ENCODE measurements at places on chromosomes 1 and 21.
A peak's percentile ranks its signal among the peaks of the same experiment; 100 is the strongest.

DNA sequence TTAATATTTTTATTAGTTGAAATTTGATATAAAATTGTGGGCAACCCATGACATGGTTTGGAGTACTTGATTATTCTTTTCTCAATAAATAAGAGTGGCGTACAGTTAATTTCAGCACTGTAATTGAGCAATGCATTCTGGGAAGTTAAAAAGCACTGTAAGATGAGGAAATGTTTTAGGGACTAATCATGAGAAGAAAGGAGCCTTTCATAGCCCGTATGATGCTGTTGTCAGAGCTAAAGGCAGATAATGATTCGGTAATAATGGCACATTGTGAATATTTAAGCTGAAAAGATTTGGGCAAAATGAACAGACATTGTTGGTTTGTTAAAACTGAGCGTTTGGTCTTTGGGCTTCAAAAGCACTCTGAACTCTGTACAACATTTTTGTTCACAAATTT is 139.3 kb downstream of the NFIA start:
- no peak for DNase-seq

- no peak for DNase-seq
These were observed 24.3 kb upstream of the BTG2 start for GRCh38 chr1:203281033-203281432.

- no peak for DNase-seq
These were observed 100.8 kb upstream of the DNAH14 start for GRCh38 chr1:224828691-224829090.

DNA sequence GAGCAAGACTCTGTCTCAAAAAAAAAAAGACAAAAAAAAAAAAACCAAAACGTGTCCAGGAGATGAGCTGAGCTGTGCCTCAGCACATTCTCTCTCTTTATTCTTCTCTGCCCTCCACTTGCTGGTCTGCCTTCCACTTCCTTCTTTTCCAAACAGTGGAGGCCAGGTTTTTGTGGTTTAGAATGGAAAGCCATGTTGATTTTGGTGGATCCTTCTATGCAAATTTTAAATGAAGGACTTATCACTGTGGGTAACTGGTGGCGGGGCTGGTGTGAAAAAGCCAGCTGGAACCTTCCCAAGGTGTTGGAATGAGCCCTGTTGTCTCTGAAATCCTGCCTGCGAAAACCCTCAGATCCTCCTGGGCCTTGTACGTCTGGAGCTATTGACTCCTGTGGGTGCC is 61.9 kb downstream of the PTPRU start:
- DNase-seq, result no peak

DNA sequence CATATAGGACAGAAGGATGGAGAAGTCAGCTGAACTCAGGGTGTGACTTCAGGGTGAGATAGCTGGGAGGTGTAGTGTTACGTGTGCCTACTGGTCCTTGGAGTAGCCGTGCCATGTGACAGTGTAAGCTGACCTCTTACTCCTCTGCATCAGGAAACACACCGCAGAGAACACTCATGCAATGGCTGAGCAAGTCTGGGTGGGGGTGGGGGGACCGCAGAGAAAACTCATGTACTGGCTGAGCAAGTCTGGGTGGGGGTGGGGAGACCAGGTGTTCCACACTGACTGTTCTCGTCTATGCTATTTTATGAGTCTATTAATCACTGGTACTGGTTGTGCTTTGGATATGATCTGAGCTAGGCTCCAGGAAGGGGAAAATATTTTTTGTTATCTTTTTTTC is 233.1 kb downstream of the PAPPA2 start:
- DNase-seq, result no peak

DNA sequence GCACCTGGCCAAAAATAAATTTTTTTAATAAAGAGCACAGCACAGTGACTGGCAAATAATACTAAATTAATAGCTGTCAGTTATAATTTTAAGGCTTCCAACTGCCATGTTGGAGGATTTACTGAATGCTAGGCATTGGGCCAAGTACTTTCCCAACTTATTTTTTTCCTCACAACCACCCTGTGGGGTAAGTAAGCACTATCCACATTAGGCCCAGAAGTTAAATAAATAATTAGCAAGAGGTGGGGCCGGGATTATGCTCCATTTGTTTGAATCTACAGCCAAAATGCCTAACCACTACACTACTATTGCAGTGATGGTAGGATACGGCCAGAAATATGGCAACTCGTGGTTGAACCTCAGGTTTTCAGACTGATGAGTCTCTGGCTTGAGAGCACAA is 4.6 kb upstream of the TRNAU1AP start:
- no peak for DNase-seq

DNA sequence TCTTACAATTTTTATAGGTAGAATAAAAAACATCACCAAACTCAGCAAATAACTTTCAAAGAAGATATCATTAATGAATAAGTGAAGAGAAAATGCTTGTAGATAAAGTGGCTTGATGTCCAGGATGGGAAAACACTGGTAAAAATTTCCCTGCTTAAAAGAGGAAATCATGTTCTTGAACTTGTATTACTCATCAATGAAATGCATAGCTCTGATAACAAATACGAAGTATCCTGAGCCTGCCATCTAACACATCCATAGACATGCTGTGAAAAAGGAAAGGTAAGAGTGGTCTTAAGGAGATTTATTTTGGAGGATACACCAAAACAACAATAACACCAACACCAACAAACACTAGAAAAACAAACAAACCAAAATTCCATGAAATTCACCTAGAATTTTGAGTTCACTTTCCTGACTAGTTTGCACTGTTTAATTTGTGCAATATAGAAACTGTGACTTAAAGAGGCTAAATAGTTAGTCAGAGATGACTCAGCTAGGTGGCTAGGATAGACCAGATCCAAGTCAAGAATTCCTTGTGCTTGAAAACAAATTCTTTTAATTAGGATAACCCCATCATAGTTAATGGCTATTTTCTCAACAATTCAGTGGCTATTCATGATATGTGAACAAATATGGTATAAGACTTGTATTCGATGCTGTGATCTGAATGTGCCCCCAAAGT is 179.8 kb upstream of the KCNK2 start:
- no peak for DNase-seq

DNA sequence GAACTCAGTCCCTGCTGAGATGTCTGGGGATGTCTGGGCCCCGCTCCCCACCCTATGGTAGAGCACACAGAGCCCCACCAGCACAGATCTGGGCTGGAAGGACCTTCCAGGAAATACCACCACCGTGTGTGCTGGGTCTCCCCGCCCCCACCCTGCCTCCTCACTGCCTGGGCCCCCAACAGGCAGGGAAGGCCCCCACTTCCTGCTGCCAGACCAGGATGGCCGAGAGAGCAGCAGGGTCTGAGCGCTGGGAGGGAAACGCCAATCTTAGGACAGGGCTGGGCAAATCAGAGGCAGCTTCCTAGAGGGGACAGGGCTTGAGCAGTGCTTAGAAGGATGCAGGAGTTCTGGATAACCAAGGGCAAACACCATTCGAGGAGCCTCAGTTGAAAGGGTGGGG is 11.9 kb downstream of the ADGRB2 start:
- no peak for DNase-seq

DNA sequence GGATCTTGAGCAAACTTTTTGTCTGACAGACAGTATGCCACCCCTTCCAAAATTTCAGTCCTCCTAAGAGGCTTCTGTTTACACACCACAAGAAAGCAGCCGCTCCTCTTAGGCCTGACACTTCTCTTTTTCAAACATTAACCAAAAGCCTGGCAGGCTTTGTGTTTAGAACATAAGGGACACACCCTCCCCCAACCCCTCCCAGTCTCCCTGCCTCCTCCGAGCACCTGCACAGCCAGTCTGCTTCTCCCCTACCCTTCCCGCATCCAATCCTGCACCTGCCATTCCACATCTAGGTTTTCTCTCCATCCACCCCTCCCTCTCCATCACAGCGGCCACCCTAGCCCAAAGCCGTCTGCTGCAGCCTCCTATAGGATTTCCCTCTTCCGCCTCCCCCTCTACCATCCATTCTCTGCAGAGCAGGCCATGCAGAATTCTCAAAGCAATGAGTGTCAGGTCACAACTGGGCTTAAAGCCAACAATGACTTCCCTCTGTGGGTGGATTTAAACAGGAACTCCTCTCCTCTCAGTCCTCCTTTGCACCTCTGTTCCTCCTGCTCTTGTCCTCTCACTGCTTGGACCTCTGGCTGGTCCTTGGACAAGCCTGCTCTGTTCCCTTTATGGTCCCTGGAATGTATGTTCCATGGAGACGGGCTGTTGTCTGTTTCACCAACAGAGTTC is 478.2 kb downstream of the NPHP4 start:
- DNase-seq, result no peak

DNA sequence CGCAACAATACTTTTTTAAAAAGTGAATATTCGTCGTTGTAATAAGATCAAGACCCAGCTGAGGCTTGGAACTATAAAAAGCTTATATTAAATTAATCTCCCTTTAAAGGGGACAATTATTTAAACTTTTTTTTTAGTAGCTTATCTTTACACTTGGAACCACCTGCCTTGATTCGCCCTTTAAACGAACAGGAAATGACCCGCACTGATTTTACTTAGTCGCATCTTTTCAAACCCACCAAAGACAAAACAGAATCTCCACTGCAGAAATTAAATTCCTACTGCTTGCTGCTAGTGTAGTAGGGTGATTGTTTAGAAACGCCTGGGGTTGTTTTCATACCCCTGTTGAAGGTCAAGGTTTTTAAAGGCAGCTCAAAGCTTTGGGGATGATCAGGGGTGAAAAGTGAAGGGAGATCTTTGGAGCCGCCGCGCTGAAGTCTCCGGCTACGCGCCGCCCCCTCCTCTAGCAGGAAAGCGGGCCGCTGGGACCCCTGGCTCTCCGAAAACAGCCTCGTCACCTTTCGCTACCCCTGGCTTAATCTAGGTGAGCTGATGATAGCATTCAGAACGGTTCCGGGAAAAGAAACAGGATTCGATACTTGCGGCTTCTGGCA is 163.4 kb downstream of the RUNX1 start:
- no peak for DNase-seq

DNA sequence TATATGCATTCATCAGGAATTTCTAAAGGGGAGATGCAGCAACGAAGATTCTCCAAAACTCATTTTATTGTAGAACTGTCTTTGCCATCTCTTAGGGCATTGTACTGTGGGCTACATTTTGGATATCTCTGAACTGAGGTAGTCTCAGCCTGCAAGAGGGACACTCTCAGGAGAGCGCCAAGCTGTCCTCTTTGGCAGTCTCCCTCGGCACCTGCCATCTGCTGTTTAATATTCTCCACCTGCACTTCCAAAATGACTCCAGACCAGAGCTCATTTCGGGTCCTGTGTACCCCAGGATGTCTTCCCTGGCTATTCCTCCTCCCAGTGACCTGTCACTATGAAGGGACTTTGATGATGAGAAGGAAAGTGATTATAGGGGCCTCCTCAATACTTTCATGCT is 356.3 kb upstream of the C1orf174 start:
- DNase-seq, result no peak

GRCh38 chr1:153357076-153357852 is 390 bp upstream of the S100A9 start:
- DNase-seq, result no peak

- DNase-seq, result no peak
These were observed 5.0 kb downstream of the PALMD start for GRCh38 chr1:99650773-99651437.

- DNase-seq, result peak; percentile 74
These were observed 34.4 kb upstream of the COP1 start for GRCh38 chr1:176241385-176242015.

DNA sequence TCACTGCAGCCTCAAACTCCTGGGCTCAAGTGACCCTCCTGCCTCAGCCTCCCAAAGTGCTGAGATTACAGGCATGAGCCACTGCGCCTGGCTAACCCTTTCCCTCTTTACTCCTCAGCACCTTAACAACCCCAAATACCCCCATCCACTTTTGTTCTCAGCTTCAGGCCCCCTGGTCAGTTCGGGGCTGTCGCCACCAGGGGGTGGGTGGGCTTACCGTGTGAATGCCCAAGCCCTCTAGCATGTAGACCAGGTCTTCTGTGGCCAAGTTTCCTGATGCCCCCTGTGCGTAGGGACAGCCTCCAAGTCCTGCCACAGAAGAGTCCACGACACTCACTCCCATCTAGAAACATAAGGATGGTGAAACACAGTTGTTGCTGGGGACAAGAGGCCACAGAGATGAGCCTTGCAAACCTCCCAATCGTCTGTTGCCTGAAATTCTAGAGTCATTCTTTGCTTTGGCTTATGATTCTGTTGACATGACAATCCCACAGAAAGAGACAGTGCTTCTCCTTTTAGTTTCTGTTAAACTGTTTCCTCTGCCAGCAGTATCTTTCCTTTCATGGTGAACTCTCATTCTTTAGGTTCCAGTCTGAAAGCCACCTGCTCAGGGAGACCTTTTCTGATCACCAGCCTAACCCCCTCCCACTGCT is 3.8 kb upstream of the GALE start:
- no peak for DNase-seq

- no peak for DNase-seq
These were observed 43.0 kb downstream of the UBE2U start for GRCh38 chr1:64246294-64246917.

DNA sequence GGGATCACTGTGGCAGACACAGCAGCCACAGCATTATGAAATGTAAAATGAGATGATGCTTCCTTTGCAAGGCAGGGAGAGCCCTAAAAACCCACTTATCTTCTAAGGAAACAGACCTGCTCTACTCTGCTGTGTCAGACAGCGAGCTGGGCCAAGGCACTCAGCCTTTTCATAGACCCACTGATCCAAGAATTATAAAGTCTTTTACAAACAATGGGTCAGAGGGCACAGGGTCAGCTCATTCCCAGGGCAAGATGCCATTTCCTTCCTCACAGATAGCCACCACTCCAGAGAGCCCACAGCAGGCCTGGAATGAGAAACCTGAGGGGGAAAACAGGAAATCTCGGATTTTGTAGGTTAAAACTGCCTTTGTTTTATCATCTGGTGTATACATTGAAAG is 42.9 kb downstream of the CASQ2 start:
- DNase-seq, result no peak

GRCh38 chr1:79037085-79037484 is 30.6 kb upstream of the ADGRL4 start:
- DNase-seq, result no peak

GRCh38 chr21:32732544-32732943 is 4.7 kb upstream of the SYNJ1 start:
- no peak for DNase-seq

- DNase-seq, result no peak
These were observed 9.0 kb downstream of the C1orf105 start for GRCh38 chr1:172429331-172430127.

All from AG04450 (cell line).